Skeletal muscle tissue (tissue), 5 donors: ENCODE measurements at places on chromosomes 2 and 18. TPM values are rescaled to one million over a fixed set of nuclear protein-coding genes. Genes with fewer than 3 reads are reported as not detected.

C1QL2 gene
- not detected for total RNA-seq

PLEKHB2 gene
- 46.4 TPM for total RNA-seq

TBR1 gene
- total RNA-seq, result not detected

STPG4 gene
- total RNA-seq, result not detected

LINC00305 gene
- not detected for total RNA-seq

KLF7 gene
- total RNA-seq, result 13.6 TPM

CWC22 gene
- 13.6 TPM for total RNA-seq

VSNL1 gene
- total RNA-seq, result 2.1 TPM

BARD1 gene
- total RNA-seq, result 89.8 TPM

XDH gene
- total RNA-seq, result not detected

CCDC148 gene
- total RNA-seq, result 0.52 TPM

DSG1 gene
- not detected for total RNA-seq

TLX2 gene
- not detected for total RNA-seq

LOXL3 gene
- 8.4 TPM for total RNA-seq

PLEK gene
- 9.4 TPM for total RNA-seq

ALLC gene
- total RNA-seq, result not detected

PLEKHM3 gene
- total RNA-seq, result 20.9 TPM

GPR35 gene
- total RNA-seq, result 1.0 TPM

DNPEP gene
- 25.1 TPM for total RNA-seq

CD8A gene
- not detected for total RNA-seq

GRHL1 gene
- total RNA-seq, result under 0.01 TPM

UGT1A8 gene
- total RNA-seq, result not detected

SOCS6 gene
- total RNA-seq, result 17.7 TPM
